ENCODE measurements at places on chromosomes 5 and 9. TPM values are rescaled to one million over a fixed set of nuclear protein-coding genes. Genes with fewer than 3 reads are reported as not detected.
A peak's percentile ranks its signal among the peaks of the same experiment; 100 is the strongest.

Gene ANKRD31
- total RNA-seq, result 0.18 TPM

Gene SLC25A46
- 60.6 TPM for total RNA-seq

Gene GFI1B
- 0.49 TPM for total RNA-seq

Gene CDC20B
- not detected for total RNA-seq

Gene ADAMTS6
- 2.3 TPM for total RNA-seq

Gene IL5
- total RNA-seq, result not detected

Gene TEX48
- total RNA-seq, result not detected

Gene SPINK13
- not detected for total RNA-seq

Gene TAF11L10
- not detected for total RNA-seq

GRCh38 chr9:84254972-84255371, 85.6 kb downstream of the SLC28A3 start:
- no peaks in the 10 kb centered on the region for H3K27me3 ChIP-seq
- DNase-seq, result peak; percentile 28
- H3K4me3 ChIP-seq, result no peak overlapping the region
- no peaks in the 10 kb centered on the region for H3K4me1 ChIP-seq
- H3K27ac ChIP-seq, result no peak overlapping the region

DNA sequence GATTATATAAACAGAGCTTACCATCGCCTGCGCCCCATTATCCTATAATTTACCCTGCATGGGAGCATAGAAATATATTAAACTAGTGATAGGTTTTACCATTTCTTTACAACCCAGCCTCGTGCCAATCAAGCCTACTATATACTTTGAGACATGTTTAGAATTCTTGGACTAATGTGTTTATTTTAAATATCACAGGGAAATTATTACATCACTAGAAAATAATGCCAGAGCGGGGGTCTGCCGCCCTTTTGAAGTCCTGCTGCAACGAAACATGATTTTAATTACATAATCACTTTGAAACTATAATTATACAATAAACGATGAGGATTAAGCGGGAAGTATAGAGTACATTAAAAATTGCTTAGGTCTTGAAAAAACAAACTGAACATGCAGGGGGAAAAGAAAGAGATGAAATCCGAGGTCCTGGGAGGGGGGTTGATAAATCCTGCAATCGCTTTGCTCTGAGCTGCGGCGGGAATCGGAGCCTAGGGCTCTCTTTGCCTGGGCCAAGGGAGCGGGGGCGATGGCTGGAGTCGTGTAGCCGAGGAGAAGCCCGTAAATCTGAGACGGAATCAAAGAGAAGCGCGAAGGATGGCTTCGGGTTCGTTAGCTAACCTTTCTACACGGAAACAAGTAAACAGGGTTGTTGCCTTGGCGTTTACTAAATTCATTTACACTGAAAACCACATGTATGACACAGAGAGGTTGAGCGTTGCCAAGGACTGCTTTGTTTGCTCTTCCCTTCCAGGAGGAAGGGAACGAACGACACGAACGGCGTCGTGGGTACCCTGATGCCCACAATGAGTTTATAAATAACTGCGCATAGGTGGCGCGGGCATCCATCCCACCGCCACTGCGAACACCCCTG, 127.6 kb downstream of the TMEM174 start:
- no peaks in the 10 kb centered on the region for H3K36me3 ChIP-seq
- no peak overlapping the region for H3K4me3 ChIP-seq
- peaks cover 28% of the 10 kb centered on the region for H3K4me1 ChIP-seq
- H3K27ac ChIP-seq, result no peak overlapping the region

- no peaks in the 10 kb centered on the region for H3K36me3 ChIP-seq
- H3K27ac ChIP-seq, result peak overlapping the region; percentile 73
- H3K27me3 ChIP-seq, result no peaks in the 10 kb centered on the region
- peaks cover 19% of the 10 kb centered on the region for H3K4me1 ChIP-seq
Measured at GRCh38 chr9:14433351-14434157, 119.6 kb upstream of the NFIB start.

DNA sequence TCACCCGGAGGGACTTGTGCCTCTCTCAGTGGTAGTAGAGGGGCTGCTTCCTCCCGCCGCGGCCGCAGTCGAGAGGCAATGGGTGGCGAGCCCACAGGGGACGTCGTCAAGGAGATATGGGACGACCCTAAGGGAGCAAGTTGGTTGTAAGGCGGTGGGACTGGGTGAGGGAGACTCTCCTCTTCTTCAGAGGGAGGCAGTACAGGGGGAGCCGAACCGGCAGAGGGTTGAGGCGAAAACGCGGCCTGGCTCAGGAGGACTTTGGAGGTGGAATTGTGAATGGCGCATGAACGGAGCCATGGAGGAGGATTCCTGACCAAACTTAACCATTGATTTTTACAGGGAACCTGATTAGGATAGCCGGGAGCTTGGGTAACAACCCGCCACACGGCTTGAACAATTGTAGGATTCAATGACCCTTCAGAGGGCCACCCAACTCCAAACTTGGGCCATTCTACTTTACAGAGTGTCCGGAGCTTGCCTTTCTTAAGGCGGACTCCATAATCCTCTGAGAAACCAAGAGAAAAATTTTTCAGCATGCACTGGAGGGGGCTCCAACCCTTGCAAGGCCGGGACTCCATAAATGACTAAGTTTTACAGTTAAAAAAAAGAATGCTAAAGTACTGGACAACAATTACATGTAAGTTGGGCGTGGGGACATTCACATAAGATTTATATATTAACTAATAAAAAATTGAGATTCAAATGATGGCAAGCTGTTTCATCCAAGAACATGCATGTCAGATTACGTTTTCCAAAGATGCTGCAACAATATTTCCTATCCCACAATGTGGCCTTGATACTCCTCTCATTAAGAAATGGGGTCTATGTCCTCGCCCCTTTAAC, 19.4 kb upstream of the RHOBTB3 start:
- H3K4me1 ChIP-seq, result no peaks in the 10 kb centered on the region
- no peaks in the 10 kb centered on the region for H3K27me3 ChIP-seq
- no peak overlapping the region for H3K27ac ChIP-seq
- H3K36me3 ChIP-seq, result no peaks in the 10 kb centered on the region
- H3K4me3 ChIP-seq, result no peak overlapping the region
- no peak for DNase-seq

GRCh38 chr9:16335788-16336580, 534.5 kb downstream of the BNC2 start:
- H3K27me3 ChIP-seq, result no peaks in the 10 kb centered on the region
- H3K36me3 ChIP-seq, result no peaks in the 10 kb centered on the region
- peak; percentile 44 for DNase-seq
- H3K27ac ChIP-seq, result peak overlapping the region; percentile 1
- no peak overlapping the region for H3K4me3 ChIP-seq
- H3K4me1 ChIP-seq, result no peaks in the 10 kb centered on the region

GRCh38 chr9:96156171-96156974, 145.6 kb downstream of the HSD17B3 start:
- no peak overlapping the region for H3K4me3 ChIP-seq
- H3K36me3 ChIP-seq, result no peaks in the 10 kb centered on the region
- DNase-seq, result no peak
- H3K27me3 ChIP-seq, result peaks cover 28% of the 10 kb centered on the region

DNA sequence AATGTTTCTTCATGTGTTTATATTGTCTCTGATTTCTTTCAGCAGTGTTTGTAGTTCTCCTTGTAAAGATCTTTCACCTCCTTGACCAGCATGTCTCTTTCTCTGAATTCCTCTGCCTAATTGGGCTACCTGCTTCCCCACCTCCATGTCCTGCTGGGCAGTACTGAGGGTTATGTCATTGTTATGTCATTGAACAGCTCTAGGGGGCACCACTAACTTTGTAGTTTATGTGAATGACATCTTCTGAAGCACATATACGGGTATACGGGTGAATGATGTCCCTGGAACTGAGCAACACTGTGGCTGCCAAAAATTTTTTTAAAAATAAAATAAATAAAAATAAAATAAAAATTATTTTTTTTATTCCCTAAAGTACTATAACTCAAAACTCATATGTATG, 16.9 kb upstream of the SNCAIP start:
- H3K27me3 ChIP-seq, result peaks cover 4% of the 10 kb centered on the region
- no peak for DNase-seq
- no peaks in the 10 kb centered on the region for H3K4me1 ChIP-seq
- H3K4me3 ChIP-seq, result no peak overlapping the region
- H3K36me3 ChIP-seq, result no peaks in the 10 kb centered on the region
- no peak overlapping the region for H3K27ac ChIP-seq

DNA sequence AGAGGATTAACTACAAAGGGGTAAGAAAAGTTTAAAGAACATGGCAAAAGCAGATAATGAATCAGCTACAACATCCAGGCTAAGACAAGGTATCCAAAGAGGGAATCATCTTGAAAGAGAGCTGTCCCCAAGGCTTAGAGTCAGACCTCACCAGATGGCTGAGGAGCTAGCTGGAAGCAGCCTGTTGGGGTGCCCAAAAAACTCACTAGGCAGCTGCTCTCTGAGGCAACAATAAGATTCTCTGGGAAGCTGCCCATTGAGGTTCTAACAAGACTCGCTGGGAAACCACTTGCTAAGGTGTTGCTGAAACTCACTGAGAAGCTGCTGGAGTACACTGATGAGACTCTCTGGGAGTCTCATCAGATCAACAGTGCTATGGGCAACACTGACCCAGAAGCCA, 185.2 kb downstream of the CETN3 start:
- H3K27me3 ChIP-seq, result no peaks in the 10 kb centered on the region
- DNase-seq, result no peak
- H3K4me1 ChIP-seq, result peaks cover 7% of the 10 kb centered on the region
- H3K4me3 ChIP-seq, result no peak overlapping the region
- no peaks in the 10 kb centered on the region for H3K36me3 ChIP-seq
- H3K27ac ChIP-seq, result no peak overlapping the region

DNA sequence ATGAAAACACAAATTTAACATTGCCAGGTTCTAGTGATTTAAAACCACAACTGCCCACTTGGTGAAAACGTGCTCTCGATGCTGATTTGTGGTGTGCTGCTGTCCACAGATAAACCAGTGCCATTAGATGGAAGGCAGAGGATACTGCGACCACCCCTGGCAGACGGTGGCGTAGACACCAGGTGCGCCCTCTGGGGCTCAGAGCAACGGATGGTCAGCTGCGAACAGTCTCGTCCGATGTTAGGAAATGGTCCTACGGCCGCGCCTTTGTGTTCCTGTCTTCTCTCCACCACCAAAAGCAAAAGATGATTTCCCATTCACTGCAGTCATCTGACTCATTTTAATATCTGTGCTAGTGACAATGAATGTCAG, 43.2 kb downstream of the UBE2QL1 start:
- no peak for DNase-seq
- no peaks in the 10 kb centered on the region for H3K36me3 ChIP-seq
- H3K4me3 ChIP-seq, result no peak overlapping the region
- no peaks in the 10 kb centered on the region for H3K27me3 ChIP-seq

DNA sequence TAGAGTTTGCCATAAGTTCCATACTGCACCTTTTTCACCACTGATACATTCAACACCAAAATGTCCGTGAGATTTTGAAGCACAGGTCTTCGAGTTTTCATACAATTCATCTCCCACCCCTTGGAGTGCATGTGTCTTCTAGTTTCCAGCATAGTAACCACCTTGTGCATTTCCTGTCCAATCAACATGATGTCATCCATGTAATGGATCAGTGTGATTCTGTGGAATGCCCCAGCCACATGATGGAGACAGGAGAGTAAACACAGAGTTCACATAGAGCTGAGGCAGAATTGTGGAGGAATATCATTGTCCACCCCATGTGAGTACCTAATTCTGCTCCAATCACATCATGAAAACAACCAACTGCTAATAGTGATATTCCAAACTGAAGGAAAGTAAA, 441.5 kb upstream of the CDH6 start:
- no peak overlapping the region for H3K27ac ChIP-seq
- no peak for DNase-seq
- no peaks in the 10 kb centered on the region for H3K36me3 ChIP-seq
- no peak overlapping the region for H3K4me3 ChIP-seq
- H3K4me1 ChIP-seq, result no peaks in the 10 kb centered on the region
- no peaks in the 10 kb centered on the region for H3K27me3 ChIP-seq

GRCh38 chr5:7794311-7794710, 56.6 kb downstream of the CFAP90 start:
- DNase-seq, result no peak
- H3K27ac ChIP-seq, result no peak overlapping the region
- peaks cover 7% of the 10 kb centered on the region for H3K27me3 ChIP-seq
- no peaks in the 10 kb centered on the region for H3K4me1 ChIP-seq

GRCh38 chr5:149445739-149446369, 66.8 kb upstream of the IL17B start:
- no peaks in the 10 kb centered on the region for H3K27me3 ChIP-seq
- H3K4me1 ChIP-seq, result peaks cover 69% of the 10 kb centered on the region
- no peaks in the 10 kb centered on the region for H3K36me3 ChIP-seq
- no peak overlapping the region for H3K4me3 ChIP-seq
- H3K27ac ChIP-seq, result peak overlapping the region; percentile 27
- DNase-seq, result no peak

All from heart right ventricle (tissue), 16 donors.